ENCODE measurements at places on chromosomes 2 and 18.

DNA sequence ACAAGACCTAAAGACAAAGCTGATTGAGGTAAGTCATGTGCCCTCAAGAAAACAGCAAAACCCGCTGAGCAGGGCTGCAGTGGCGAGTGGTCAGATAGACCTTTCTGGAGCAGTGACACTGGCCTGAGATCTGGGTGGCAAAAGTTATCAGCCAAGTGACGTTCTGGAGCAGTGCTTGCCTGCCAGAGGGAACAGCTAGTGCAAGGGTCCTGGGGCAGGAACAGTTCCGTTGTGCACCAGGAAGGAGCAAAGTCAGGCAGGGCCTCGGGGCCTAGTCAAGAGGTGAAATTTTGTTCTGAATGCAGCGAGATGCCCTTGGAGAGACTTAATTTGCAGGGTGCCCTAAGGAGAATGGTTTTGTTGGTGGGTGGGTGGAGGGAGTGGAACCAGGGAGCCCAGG lies 67.0 kb downstream of the SH3BP4 start:
- no peak for DNase-seq

DNA sequence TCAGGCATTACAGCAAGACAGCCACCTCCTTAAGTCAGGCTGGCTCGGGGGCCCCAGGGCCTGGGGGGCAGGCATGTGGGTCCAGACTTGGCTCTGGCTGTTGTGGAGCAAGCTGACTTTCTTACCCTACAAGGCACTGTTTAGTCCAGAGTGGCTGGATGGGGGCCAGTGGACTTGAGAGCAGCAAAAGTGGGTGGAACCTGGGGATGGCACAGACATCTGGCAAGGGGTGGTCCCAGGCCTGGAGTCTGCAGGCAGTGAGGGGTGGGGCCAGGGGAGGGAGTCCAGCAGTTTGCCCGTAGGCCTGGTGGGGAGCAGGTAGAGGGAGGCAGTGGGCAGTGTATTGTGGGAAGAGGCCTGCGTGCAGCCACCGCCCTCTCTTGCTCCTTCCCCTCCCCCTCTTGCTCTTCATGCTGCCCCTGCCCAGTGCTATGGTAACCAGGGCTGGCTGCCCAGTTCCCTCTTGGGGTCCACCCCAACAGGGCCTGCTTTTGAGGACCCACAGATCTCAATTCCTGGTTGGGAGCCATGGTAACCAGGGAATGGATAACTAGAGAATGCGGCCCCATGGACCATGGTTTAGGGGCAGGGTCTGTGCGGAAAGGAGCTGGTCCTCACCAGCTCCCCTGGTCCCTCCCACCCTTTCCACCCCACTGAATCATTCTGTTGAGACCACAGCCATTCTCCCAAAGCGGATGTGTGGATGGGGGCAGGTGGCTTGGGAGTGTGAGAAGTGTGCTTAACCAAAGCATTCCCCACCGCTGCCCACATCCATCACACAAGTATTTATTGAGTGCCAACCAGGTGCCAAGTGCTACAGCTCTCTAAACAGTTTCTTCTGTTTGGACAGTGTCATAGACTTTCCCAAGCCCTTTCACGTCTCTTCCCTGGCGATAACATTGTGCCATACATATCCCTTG lies 19.3 kb downstream of the SPEG start:
- DNase-seq, result no peak

GRCh38 chr2:232481322-232482140 lies 6.1 kb downstream of the ECEL1 start:
- no peak for DNase-seq

- DNase-seq, result no peak
These were observed 34.9 kb downstream of the LTBP1 start for GRCh38 chr2:32981612-32982011.

- no peak for DNase-seq
These were observed 107.4 kb downstream of the TMEM200C start for GRCh38 chr18:5787936-5788335.

All from stimulated activated CD8-positive, alpha-beta memory T cell treated with anti-CD3 and anti-CD28 coated beads, Interleukin-15, amount 100 ng/mL, for 24 hours (primary cell).